ENCODE measurements at places on chromosomes 3 and 15.

DNA sequence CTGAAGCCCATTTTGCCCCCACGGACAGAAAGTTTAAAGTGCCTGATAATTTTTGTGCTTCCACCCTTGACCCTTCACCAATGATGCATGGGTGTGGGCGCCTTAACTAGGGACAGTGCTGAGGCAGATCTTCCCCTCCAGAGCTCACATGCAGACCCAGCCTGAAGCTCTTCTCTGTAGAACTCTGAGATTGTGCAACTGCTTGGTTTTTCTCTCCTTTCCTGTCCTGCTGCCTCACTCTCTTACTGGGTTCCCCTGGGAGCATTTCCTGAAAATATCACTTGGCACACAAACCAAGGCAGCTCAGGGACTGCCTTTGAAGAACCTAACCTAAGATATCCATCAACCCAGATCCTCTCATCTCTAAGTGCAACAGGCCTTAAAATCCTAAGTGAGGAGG, 220.3 kb upstream of the STT3B start:
- DNase-seq: no peak

- peak; percentile 44 for DNase-seq
Observed at GRCh38 chr3:13210221-13210975, 137.2 kb upstream of the IQSEC1 start.

DNA sequence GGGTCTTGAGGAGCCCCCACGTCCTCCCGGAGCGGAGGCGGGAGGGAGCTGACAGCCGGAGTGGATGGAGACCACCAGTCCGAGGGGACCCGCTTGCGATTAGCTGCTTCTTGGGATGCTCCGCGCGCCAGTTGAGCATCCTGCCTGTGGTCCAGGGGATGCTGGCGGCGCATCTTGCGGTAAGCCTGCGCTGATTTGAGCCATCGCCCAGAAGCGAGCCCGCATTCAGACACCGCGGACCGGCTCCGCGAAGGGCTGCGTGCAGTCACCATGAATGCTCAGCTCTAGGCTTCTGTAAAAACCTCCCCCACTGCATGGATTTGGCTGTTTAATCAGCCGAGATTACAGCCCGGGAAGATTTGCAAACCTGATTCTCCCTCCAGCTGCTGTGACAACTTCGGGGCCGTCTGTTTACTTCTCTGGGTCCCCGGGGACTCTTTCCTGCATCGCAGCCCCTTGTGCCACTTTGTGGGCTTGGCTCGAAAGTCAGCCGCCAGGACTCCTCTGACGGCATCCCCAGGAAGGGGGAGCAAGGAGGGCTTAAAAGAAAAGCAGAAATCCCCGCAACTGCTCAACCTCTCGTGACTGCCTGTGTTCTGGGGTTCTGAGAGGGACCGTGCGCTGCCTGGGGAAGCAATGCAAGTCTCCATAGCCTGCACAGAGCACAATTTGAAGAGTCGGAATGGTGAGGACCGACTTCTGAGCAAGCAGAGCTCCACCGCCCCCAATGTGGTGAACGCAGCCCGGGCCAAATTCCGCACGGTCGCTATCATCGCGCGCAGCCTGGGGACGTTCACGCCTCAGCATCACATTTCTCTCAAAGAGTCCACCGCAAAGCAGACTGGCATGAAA, 171.1 kb downstream of the KCNAB1 start:
- DNase-seq: peak; percentile 53

- DNase-seq: no peak
Observed at GRCh38 chr3:97530691-97531090, 233.9 kb upstream of the ARL6 start.

DNA sequence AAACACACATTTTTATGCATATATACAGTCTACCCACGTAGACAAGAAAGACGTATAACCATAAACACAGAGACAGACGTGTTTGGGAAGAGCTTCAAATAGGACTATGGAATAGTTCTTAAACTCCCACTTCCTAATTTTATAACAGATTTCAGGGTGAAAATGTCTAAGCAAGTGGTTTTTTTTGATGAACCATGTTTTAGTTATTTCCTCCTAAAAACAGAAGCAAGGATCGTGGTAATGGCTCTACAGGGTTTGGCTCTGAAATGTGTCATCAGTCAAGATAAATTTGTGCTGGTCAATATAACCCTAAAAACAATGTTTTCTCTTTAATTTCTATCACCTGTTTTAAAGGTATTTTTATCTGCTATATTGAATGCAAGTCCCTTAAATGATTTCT, 58.2 kb downstream of the FMN1 start:
- DNase-seq: no peak

DNA sequence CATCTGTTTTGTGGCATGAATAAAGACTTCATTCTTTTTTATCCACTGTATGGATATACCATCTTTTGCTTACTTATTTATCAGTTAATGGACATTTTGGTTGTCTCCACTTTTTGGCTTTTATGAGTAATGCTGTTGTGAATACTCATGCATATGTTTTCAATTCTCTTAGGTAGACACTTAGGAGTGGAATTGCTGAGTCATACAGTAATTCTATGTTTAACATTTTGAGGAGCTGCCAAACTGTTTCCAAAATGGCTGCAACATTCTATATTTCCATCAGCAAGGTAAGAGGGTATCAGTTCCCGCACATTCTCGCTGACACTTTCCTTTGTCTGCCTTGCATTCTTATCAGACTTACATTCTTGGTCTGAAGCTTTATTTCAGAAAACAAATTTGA, 191.1 kb downstream of the WNT5A start:
- no peak for DNase-seq

DNA sequence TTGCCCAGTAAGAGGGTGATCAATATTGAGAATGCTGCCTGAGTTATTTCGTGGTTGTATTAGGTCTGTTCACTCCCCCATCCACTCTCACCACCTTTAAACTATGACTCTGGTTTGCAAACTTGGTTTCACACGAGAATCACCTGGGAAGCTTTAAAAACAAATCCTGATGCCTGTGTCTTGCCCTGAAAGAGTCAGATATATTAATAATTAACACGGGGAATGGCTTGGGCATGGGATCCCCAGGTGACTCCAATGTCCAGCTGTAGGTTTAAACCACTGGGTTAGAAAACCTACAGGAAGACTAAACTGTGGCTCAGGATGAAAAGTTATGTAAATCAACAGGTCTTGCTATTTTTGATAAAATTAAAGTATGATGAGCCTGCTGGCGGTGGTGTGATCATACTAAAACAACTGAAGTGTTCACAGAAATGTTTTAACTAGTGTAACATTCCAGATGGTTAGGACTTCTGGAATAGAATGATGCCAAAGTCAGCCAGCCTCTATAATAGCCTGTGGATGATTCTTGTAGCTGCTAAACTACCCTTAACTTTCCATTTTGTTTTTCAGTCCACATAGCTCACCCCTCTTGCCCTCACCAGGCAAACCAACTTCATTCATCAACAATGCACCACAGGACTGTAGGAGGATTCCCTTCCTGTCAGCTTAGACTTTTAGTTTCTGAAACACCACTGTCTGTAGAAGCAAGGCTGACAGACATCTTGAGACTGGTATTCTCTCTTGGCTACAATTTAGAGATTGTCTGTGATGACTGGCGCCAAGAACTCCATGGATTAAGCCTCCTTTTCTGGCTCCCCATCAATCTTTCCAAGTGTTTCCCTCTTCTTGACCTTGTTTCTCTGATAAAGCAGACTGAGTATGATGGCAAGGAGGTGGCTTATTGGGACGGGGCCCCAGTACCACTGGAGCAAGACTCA, 119.1 kb upstream of the ADAMTS9 start:
- no peak for DNase-seq

GRCh38 chr3:49616491-49616941, 57.6 kb upstream of the APEH start:
- no peak for DNase-seq

DNA sequence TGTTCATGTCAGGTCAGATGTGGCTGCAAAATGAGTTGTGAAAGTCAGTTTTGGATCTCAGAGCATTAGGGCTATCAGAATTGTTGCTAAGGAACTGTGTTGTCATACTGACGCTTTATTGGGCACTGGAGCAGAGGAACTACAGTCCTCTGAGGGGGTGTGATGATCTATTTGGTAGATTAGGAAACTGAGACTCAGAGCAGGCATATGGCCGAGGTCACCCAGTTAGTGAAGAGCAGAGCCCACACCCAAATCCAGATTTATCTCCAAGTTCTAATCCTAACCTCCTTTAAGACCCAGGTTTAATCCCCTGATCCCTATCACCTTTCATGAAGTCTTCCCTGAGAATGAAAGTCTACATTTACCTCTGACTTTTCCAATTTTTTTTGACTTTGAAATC, 25.6 kb upstream of the GLCE start:
- DNase-seq: no peak

GRCh38 chr3:13881536-13882410, 1.9 kb upstream of the WNT7A start:
- DNase-seq: no peak

DNA sequence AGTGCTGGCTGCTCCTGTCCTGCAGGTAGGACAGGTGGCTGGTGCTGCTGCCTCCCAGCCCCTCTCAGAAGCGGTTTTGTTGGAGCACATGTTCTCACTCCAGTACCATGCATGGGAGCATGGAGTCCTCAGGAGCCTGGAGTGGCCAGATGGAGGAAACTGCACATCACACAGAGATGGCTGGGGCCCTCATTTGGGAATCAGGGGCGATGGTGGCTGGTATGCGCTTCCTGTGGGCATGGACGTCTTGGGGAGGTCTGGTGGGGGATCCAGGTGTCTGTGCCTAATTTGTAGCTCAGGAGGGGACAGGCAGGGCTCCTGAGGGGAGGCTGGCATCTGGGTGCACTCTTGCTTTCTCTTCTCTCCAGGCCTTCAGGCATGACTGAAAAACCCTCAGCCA, 168.2 kb downstream of the KLF13 start:
- no peak for DNase-seq

DNA sequence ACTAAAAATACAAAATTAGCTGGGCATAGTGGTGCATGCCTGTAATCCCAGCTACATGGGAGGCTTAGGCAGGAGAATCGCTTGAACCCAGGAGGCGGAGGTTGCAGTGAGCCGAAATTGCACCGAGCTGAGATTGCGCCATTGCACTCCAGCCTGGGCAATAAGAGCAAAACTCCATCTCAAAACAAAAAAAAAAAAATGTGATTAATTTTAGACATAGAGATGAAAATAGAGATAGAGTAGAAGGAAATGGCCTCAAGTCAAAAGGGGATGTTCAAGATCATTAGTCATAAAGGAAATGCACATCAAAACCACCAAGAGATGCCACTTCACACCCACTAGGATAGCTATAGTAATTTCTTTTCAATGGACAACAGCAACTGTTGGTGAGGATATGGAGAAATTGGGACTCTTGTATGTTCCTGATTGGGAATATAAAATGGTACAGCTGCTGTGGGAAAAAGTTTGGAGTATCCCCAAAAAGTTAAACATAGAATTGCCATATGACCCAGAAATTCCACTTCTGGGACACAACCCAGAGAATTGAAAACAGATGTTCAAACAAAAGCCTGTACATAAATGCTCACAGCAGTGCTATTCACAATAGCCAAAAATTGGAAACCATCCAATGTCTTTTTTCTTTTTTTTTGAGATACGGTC, 55.4 kb downstream of the ABHD2 start:
- DNase-seq: no peak

- DNase-seq: no peak
Observed at GRCh38 chr15:48722764-48723661, 77.5 kb upstream of the FBN1 start.

- no peak for DNase-seq
Observed at GRCh38 chr15:50261981-50262380, 3.5 kb downstream of the HDC start.

- DNase-seq: no peak
Observed at GRCh38 chr3:148147903-148148302, 549.8 kb upstream of the AGTR1 start.

- no peak for DNase-seq
Observed at GRCh38 chr15:88057836-88058235, 198.7 kb downstream of the NTRK3 start.

- no peak for DNase-seq
Observed at GRCh38 chr15:46961795-46962194, 755.5 kb upstream of the SEMA6D start.

- no peak for DNase-seq
Observed at GRCh38 chr15:86854176-86854575, 774.5 kb downstream of the AGBL1 start.

- DNase-seq: no peak
Observed at GRCh38 chr3:119861681-119862080, 79.8 kb downstream of the NR1I2 start.

GRCh38 chr3:72977060-72977808, 19.4 kb upstream of the PPP4R2 start:
- DNase-seq: no peak

- no peak for DNase-seq
Observed at GRCh38 chr3:177753451-177754155, 556.3 kb upstream of the TBL1XR1 start.

- no peak for DNase-seq
Observed at GRCh38 chr15:92920595-92921161, 20.6 kb downstream of the CHD2 start.

Data from posterior cingulate gyrus (tissue), 11 donors.